CD4-positive, alpha-beta T cell treated with Interleukin-15 for 4 hours (primary cell): ENCODE measurements at places on chromosomes 5 and 9.

- DNase-seq, result no peak
These were observed 251.2 kb downstream of the NFIB start for GRCh38 chr9:14062586-14063221.

DNA sequence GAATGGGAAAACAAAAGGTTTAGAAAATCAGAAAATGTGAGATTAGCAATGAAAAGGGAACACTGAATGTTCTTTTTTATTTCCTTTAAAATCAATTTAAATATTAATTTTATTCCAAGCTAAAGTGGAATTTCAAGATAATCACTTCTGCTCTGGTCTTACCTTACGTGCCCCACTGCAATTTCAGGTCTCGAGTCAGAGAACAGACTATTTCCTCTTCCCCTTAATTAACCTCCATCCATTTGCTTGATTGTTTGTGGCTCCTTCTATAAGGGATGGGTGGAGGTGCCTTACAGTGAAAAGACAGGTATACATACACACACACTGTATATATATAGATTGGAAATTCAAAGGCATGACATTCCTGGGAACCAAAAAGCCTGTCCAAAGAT, 137.1 kb downstream of the SUSD1 start:
- DNase-seq, result no peak

DNA sequence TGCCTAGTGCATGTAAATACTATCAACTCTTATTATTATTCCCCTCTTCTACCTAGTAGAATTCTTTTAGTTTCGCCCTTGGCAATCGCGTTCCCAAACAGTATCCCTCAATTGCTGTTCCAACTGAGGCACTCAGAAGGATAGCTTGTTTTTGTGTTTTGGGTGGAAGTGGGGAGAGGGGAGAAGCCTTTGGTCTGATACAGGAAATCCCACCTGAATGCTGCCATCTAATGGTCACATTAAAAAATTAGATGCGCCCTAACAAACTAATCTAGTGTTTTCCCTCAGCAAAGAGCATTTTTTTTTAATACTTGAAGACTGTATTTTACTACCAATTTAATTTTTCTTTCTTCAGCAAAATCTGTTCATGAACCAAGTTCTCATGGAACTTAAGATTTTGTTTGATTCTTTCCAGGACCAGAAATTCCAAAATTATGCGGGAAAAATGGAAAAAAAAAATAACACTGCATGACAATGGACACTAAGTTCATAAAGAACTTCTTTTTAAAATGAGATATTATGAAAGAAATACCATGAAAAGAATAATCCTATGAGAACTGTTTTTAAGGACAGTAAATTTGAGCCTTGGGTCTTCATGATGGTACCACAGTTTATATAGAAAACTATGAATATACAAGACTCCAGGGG, 22.2 kb upstream of the GLDC start:
- DNase-seq, result peak; percentile 30

- no peak for DNase-seq
These were observed 162.6 kb downstream of the SMC2 start for GRCh38 chr9:104256696-104257062.

- no peak for DNase-seq
These were observed 29.4 kb downstream of the WWC1 start for GRCh38 chr5:168320805-168321204.

DNA sequence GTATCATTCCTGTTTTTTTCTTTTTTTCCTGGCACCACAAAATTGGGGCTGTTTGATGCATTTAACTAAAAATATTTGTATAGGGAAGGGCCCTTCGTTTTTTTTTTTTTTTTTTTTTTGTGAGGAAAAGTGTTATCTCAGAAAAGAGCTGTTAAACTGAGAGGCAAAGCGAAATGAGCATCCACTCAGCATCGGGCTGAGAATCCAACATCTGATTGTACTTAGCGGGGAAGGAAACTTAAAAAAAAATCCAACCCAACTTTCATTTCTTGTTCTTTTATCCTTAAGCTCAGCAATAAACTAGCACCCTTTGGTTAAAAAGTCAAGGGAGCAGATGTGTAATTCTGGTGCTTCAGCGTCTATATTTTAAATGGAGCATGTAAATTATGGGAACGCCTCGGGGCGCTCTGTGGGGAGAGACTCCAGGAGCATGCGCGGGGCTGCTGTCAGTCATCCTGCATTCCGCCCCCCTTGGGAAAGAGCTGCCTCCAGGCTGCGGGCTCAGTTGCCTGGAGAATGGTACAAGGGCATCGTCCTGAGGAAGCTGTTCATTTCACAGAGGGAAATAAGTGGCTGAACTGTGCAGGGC, 33.3 kb downstream of the DMRT2 start:
- DNase-seq, result no peak

- no peak for DNase-seq
These were observed 7.4 kb downstream of the SHC3 start for GRCh38 chr9:89171231-89171630.

DNA sequence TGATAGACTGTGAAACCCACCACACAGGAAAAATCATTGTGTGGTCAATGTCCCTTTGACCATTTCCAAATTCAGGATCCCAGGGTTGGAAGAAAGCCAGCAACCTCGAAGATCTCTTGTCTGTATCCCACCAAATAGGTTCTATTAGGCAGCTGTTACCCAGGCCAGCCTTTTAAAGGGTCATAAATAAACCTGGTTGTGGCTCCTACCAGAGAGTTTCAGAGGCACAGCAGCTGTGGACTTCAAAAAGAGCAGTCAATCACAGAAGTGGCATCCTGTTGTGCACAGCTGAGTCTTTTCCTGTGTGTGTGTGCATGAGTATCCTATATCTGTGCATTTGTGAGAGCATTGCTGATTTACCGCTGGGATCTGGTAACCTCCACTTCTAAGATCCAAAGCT, 23.7 kb upstream of the OR2S2 start:
- no peak for DNase-seq

- DNase-seq, result no peak
These were observed 507 bp downstream of the CTNND2 start for GRCh38 chr5:11903614-11904264.

DNA sequence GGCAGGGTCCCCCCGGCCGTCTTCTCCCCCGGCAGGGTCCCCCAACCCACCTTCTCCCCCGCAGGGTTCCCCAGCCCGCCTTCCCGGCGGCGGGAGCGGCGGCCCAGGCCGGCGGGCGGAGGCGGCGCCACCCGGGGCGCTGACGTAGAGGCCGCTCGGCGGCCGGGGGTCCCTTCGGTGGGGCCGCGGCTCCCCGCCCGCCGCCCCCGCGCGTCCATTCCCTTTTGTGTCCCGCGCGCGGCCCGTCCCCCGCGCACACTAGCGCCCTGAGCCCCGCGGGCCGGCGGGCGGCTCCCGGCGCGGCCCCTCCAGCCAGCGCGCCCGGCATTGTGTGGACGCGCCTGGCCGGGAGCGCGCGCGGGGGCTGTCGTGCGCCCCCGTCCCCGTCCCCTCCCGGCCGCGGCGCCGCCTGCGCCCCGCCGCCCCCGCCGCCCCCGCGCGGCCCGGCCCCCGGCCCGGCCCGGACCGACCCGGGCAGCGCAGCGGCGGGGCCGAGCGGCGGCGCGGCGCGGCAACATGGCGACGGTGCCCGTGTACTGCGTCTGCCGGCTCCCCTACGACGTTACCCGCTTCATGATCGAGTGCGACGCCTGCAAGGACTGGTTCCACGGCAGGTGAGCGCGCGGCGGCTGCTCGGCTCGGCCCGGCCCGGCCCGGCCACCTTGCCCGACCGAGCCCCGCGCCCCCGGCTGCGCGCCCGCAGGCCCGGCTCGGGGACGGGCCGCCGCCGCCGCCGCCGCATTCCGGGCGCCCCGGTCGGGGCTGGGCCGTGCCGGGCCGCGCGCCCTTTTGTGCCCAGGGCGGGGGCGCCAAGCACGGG, at the start of gene PHF2:
Gene PHF2 (plus strand): TSS at position 327 of the 820 bp plus-strand sequence. CDS start 190 bp downstream, at position 517.
- peak; percentile 28 for DNase-seq

DNA sequence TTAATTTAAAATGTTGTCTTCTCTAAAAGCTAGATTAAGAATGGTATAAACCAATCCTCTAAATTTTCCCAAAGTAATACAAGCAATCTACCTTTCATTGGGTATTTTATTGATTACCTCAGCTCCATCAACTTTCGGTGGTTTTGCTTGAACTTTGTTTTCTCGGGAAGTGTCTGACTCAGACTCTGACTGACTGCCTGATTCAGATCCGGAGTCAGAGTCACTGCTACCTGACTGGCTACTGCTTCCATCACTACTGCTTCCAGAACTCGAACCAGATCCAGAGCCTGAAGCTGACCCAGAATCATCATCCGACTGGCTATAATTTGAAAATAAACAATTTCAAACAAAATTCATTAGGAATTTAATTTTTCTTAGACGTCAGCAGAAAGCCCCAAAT, 24.0 kb downstream of the CHD1 start:
- peak; percentile 12 for DNase-seq

- DNase-seq, result no peak
These were observed 212.2 kb downstream of the PDZD2 start for GRCh38 chr5:31850981-31851689.

DNA sequence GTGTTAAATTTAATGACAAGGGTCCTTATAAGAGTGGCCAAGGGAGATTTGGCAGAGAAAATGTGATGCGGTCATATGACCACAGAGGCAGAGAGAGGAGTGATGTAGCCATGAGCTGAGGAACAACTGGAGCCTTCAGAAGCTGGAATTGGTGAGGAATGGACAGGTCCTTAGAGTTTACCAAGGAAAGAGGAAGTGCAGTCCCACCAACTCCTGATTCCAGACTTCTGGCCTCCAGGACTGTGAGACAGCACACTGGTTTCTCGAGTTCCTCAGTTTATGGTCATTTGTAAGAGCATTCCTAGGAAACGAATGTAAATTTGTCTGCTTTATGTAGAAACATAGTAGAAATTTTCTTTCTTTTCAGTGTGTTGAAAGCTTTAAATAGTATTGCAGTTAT, 410.1 kb downstream of the CDH18 start:
- DNase-seq, result no peak

- DNase-seq, result no peak
These were observed 3.5 kb upstream of the SNX30 start for GRCh38 chr9:112747094-112747493.

DNA sequence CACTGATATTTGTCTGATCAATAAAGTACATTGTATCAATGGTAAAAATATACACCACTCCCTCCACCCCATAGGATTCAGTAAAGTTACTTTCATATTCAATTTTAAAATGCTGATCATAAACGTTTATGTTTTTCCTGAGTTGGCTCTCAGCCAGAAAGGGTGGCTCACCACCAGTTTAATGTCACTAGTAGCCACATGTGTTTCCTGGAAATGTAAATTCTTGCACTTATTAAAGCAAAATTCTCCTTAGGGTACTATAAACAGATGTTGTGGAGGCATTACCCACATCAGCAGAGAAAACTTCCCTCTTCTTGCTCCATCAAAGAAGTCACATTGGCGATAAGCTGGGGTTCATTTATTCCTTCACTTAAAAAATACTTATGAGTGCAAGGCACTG, 210.3 kb downstream of the SREK1 start:
- no peak for DNase-seq

DNA sequence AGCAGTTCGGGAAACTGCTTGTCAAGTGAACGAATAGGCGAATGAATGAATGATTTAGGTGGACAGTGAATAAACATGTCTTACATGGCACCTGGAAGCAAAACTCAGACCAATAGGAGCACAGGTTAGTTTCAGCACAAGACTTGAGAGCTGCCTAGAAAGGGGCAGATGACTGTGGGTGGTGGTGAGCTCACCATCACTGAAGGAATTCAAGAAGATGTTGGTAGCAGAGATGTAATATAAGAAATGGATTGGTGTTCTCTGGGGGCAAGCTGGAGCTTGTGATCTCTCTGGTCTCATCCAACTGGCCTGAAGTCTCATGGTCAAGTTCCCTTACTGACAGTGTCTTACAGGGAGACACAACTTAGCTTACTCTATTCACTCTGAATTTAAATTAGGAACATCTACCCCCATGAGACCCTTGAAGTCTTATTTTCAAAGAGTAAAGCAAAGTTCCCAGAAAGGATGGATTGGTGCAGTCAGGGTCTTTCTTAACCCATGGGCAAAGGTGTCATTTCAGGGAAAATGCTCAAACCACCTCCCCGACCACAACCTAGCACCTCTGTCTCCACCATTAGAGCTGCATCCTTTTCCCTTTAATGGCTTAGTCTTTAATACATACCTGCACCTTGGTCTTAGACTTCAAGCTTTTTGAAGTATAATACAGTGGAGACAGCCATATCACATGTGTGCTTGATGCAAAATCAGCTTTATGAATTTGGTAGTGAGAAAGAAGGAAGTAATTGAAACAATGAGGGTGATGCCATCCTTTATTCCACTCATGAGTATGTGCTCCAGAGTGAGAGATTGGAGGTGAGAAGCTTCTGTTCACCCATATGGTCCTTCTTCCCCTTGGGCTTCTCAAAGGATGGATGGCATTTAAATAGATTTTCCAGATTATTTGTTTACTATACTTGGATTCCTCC, 5.1 kb downstream of the LCP2 start:
- peak; percentile 49 for DNase-seq

DNA sequence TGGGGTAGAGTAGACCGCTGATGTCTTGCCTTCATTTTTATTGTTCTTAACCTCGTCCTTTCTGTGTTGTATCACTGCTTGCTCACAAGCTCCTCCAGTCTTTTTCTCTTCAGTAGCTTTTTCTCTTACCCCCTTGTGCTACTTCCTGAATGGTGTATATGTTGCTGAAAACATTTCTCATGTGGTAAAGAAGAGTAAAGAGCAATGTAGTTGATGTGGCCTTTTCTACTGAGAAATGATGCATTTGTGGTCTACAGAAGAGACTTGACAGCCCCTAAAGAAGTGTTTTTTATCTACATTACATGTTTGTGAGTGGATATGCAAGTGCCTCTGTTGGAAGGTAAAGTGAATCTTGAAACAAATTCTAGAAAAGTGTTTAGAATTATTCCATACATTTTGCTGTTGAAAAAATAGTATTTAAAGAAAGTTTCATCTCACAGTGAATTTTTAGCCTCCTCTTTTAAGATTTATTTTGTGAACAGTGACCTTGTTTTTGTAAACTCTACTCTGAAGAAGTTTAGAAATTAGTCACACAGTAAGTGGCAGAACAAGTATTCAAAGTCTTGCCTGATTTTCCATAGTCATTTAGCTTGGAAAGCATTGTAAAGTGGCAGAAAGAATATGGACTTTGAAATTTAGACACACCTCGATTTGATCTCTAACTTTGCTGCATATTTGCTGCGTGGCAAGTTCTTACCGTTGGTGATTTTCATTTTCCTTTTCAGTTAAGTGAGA, 17.4 kb downstream of the CDC42SE2 start:
- DNase-seq, result peak; percentile 81

- no peak for DNase-seq
These were observed 76.4 kb downstream of the SNX24 start for GRCh38 chr5:122921826-122922225.

GRCh38 chr5:5017827-5018577, 122.1 kb upstream of the ADAMTS16 start:
- no peak for DNase-seq

GRCh38 chr9:101460965-101461364, 25.4 kb upstream of the ALDOB start:
- no peak for DNase-seq

DNA sequence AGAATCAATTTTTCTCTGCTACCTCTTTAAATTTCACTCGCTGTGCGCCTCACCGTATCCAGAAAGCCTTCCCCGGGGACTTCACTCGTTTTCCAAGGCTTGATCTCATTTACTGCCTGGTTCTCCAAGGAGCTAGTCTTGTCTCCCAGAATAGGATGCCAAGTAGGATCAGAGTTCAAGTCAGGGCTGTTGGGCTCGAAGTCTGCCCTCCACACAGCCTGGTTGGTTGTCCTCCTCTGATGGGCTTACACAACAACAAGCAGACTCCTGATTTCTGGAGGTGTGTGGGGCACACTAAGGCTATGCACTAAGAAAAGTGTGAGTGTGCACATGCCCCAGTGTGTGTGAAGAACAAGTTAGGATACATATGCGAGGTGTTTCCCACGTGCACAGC, 14.0 kb upstream of the TNIP1 start:
- DNase-seq, result no peak

- DNase-seq, result no peak
These were observed 5.4 kb upstream of the P4HA2 start for GRCh38 chr5:132233081-132233480.
